Thymus (tissue), 14 donors: ENCODE measurements at places on chromosomes 4 and X. TPM values are rescaled to one million over a fixed set of nuclear protein-coding genes. Genes with fewer than 3 reads are reported as not detected.

The APELA gene
- total RNA-seq = 0.14 TPM

The TEX11 gene
- total RNA-seq = 0.14 TPM

The WAS gene
- 34.7 TPM for total RNA-seq

The UPF3B gene
- total RNA-seq = 5.0 TPM

The RASSF6 gene
- 16.6 TPM for total RNA-seq

The RHOXF2 gene
- not detected for total RNA-seq

- no peak overlapping the region for H3K4me3 ChIP-seq
- no peaks in the 10 kb centered on the region for H3K4me1 ChIP-seq
- no peaks in the 10 kb centered on the region for H3K36me3 ChIP-seq
- no peaks in the 10 kb centered on the region for H3K27me3 ChIP-seq
- H3K27ac ChIP-seq = no peak overlapping the region
Observed at GRCh38 chrX:32480019-32480418, 731.3 kb downstream of the DMD start.

GRCh38 chr4:89535251-89535650, 227.7 kb upstream of the GPRIN3 start:
- H3K27ac ChIP-seq = no peak overlapping the region
- no peak overlapping the region for H3K4me3 ChIP-seq
- DNase-seq = no peak
- no peaks in the 10 kb centered on the region for H3K36me3 ChIP-seq
- H3K27me3 ChIP-seq = peaks cover 20% of the 10 kb centered on the region

- H3K36me3 ChIP-seq = no peaks in the 10 kb centered on the region
- H3K4me3 ChIP-seq = no peak overlapping the region
- no peaks in the 10 kb centered on the region for H3K4me1 ChIP-seq
- no peak overlapping the region for H3K27ac ChIP-seq
- DNase-seq = no peak
- H3K27me3 ChIP-seq = no peaks in the 10 kb centered on the region
Observed at GRCh38 chr4:112418092-112418491, 97.9 kb downstream of the NEUROG2 start.

DNA sequence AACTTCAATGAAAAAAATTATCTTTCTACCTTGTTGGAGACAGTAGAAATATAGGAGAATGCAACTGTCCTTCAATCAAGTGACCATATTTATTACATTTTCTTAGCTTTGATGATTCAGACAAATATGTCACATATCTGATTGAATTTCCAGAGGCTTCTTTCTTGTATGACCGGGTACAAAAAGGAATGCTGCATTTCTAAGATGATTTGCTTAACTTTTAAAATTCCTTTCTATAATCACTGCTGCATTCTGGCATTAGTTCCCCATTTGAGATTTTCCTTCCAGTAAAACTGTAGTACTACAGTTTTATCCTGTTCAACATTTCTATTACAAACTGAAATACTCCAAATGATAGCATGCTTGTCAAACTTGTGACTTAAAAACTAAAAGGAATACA, 5.2 kb downstream of the MFSD8 start:
- H3K4me1 ChIP-seq = no peaks in the 10 kb centered on the region
- no peak for DNase-seq
- no peak overlapping the region for H3K4me3 ChIP-seq
- H3K27ac ChIP-seq = no peak overlapping the region
- H3K27me3 ChIP-seq = no peaks in the 10 kb centered on the region
- no peaks in the 10 kb centered on the region for H3K36me3 ChIP-seq

DNA sequence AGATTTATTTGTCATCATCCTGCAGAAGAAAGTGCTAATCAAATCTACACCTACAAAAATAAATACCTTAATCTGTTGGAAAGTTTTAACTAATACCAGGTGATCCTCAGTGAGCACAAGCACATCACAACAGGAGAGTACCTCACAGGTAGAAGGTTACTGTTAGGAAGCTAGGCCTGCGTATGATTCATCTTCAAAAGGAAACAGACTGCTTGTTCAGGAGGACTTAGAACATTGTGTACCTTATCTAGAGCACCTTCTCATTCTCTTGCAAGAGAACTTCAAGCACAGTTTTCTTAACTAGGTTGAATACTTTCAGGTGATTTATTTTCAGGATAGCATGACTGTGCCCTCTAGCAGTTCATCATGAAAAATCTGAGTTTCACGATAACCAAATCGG, 54.2 kb downstream of the MND1 start:
- H3K27me3 ChIP-seq = no peaks in the 10 kb centered on the region
- peaks cover 4% of the 10 kb centered on the region for H3K4me1 ChIP-seq
- no peak overlapping the region for H3K27ac ChIP-seq
- peak; percentile 26 for DNase-seq
- H3K36me3 ChIP-seq = peaks cover 7% of the 10 kb centered on the region
- H3K4me3 ChIP-seq = no peak overlapping the region

DNA sequence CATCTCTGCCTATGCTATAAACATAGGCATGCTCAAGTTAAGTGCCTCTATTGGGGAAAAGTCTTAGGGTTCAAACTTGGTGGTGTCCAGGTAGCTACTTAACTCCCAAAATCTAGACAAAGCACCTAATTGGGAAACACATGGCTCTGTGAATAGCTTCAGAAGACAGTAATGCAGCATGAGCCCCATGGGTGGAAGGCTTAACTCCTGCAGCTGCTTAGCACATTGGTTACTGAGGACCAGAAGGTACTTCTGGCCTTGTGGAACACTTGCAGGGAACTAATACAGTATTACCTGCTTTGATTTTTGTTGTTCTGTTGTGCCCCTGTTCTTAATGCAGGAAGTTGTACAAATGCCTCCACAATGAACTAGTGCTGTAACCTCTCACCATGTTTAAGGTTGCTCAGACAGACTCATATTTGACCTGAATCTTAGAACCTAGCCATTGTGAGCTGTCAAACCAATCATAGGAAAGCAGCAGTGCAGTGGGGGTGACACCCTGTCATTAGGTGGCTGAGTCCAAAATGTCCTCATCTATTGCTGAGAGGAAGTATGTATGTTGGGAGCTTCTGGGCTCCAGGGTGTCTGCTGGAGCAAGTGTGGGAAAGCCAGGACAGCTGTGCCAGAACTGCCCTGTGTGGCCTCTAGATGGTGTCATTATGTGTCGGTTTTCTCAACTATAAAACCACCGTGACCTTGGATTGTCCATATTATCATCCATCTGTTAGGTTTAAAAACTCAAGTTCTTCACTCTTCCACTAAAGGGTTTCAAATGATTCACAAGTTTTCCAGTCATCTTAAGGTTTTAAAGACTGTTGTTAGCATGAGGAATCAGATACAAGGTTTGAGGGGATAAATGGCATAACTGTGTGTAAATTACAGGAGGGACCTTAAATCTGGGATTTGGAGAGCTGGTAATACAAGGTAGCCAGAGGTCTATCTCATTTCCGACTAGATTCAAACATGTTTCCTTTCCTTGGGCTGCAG, 69.9 kb upstream of the WDR1 start:
- no peak overlapping the region for H3K4me3 ChIP-seq
- H3K4me1 ChIP-seq = no peaks in the 10 kb centered on the region
- H3K36me3 ChIP-seq = no peaks in the 10 kb centered on the region
- H3K27ac ChIP-seq = no peak overlapping the region
- no peak for DNase-seq

DNA sequence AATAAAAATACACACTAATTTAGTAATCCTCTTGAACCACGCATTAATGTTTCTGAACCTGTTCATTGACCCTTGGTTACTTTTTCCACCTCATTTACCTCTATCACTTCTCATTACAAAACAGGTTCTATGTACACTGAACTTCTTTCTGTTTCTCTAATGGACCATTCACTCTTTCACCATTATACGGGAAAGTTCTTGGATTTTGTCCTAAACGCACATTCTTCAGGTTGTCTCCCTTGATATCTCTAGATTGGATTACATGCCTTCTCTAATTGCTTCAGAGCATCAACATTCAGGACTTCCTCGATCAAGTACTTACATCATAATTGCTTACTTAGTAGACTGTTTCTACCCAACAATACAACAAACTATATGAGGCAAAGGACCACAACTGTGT, 359.4 kb upstream of the FSTL5 start:
- no peak overlapping the region for H3K4me3 ChIP-seq
- no peak for DNase-seq
- H3K4me1 ChIP-seq = no peaks in the 10 kb centered on the region
- H3K36me3 ChIP-seq = no peaks in the 10 kb centered on the region
- no peak overlapping the region for H3K27ac ChIP-seq

- H3K4me1 ChIP-seq = no peaks in the 10 kb centered on the region
- no peaks in the 10 kb centered on the region for H3K36me3 ChIP-seq
- H3K27ac ChIP-seq = no peak overlapping the region
- H3K4me3 ChIP-seq = no peak overlapping the region
- H3K27me3 ChIP-seq = peaks cover 53% of the 10 kb centered on the region
- no peak for DNase-seq
Observed at GRCh38 chrX:69127466-69127865, 37.8 kb downstream of the PJA1 start.

GRCh38 chrX:132169554-132169953, 41.7 kb upstream of the FRMD7 start:
- H3K27me3 ChIP-seq = no peaks in the 10 kb centered on the region
- no peaks in the 10 kb centered on the region for H3K36me3 ChIP-seq
- H3K4me3 ChIP-seq = no peak overlapping the region
- no peak for DNase-seq
- H3K27ac ChIP-seq = no peak overlapping the region
- H3K4me1 ChIP-seq = no peaks in the 10 kb centered on the region

GRCh38 chr4:8385106-8385505, 55.4 kb downstream of the ACOX3 start:
- H3K4me3 ChIP-seq = no peak overlapping the region
- no peak overlapping the region for H3K27ac ChIP-seq
- peaks cover 8% of the 10 kb centered on the region for H3K36me3 ChIP-seq

GRCh38 chr4:8746523-8747466, 124.8 kb downstream of the HMX1 start:
- H3K27me3 ChIP-seq = no peaks in the 10 kb centered on the region
- no peaks in the 10 kb centered on the region for H3K36me3 ChIP-seq
- H3K4me1 ChIP-seq = no peaks in the 10 kb centered on the region
- no peak overlapping the region for H3K4me3 ChIP-seq
- no peak for DNase-seq

GRCh38 chrX:45668686-45669443, 468.2 kb upstream of the DIPK2B start:
- H3K4me3 ChIP-seq = no peak overlapping the region
- H3K27ac ChIP-seq = no peak overlapping the region
- H3K4me1 ChIP-seq = no peaks in the 10 kb centered on the region
- no peak for DNase-seq
- no peaks in the 10 kb centered on the region for H3K27me3 ChIP-seq

GRCh38 chr4:123896446-123897071, 500.0 kb downstream of the SPRY1 start:
- no peaks in the 10 kb centered on the region for H3K27me3 ChIP-seq
- no peak for DNase-seq
- H3K27ac ChIP-seq = no peak overlapping the region
- no peak overlapping the region for H3K4me3 ChIP-seq
- H3K36me3 ChIP-seq = no peaks in the 10 kb centered on the region
- no peaks in the 10 kb centered on the region for H3K4me1 ChIP-seq

DNA sequence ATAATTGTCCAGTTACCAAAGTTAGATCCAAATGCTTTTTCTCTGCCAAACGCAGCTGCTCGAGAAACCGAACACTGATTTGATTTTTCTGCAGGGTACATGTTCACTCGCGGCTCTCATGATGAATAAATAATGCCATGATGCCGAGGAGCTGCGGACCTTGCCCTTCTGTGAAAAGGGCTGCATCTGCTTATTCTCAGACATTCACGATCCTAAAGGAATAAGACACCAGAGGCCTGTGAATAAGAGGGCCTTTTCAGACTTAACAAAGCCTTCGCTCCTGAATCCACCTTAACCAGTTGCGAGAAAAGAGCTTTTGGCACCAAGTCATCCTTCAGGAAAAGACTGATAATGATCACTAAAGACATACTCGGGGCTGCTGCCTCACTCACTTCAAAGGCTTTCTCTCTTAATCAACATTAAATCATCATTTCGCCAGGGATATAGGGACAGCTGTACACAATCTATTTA, 147.5 kb downstream of the FBXO8 start:
- no peak overlapping the region for H3K27ac ChIP-seq
- no peaks in the 10 kb centered on the region for H3K36me3 ChIP-seq
- H3K27me3 ChIP-seq = no peaks in the 10 kb centered on the region
- no peak overlapping the region for H3K4me3 ChIP-seq
- DNase-seq = no peak

GRCh38 chr4:153233761-153234371, 29.6 kb downstream of the TRIM2 start:
- no peak overlapping the region for H3K4me3 ChIP-seq
- peaks cover 16% of the 10 kb centered on the region for H3K4me1 ChIP-seq
- DNase-seq = no peak
- peak overlapping the region; percentile 30 for H3K27ac ChIP-seq
- H3K36me3 ChIP-seq = no peaks in the 10 kb centered on the region

GRCh38 chr4:83272900-83273299, 11.7 kb downstream of the COQ2 start:
- H3K4me1 ChIP-seq = no peaks in the 10 kb centered on the region
- no peak overlapping the region for H3K27ac ChIP-seq
- no peaks in the 10 kb centered on the region for H3K27me3 ChIP-seq
- no peak for DNase-seq
- no peaks in the 10 kb centered on the region for H3K36me3 ChIP-seq

GRCh38 chrX:10851809-10852208, 231.4 kb upstream of the MID1 start:
- no peaks in the 10 kb centered on the region for H3K27me3 ChIP-seq
- no peak overlapping the region for H3K27ac ChIP-seq
- DNase-seq = no peak
- H3K4me3 ChIP-seq = no peak overlapping the region

GRCh38 chr4:165355900-165356300, 22.9 kb upstream of the CPE start:
- no peaks in the 10 kb centered on the region for H3K36me3 ChIP-seq
- H3K27me3 ChIP-seq = peaks cover 6% of the 10 kb centered on the region
- H3K4me1 ChIP-seq = no peaks in the 10 kb centered on the region
- no peak overlapping the region for H3K27ac ChIP-seq
- peak; percentile 21 for DNase-seq

DNA sequence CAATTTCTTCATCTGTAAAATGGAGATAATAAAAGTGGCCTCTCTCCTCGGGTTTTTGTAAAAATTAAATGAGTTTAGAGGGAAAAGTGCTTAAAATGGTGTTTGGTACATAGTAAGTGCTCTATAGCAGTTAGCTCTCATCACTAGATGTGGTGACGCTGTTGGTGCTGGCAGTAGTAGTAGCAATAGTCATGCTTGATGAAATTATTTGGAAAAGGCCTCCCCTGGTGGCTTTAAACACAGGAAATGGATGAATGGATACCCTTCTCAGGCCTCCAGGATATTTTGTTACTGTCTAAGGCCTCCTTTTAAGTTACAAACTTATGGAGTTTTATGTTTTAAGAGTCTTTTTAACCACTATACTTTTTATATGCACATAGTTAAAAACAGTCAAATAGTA, 142.9 kb downstream of the CBR4 start:
- no peak for DNase-seq
- no peaks in the 10 kb centered on the region for H3K4me1 ChIP-seq
- no peak overlapping the region for H3K27ac ChIP-seq
- H3K4me3 ChIP-seq = no peak overlapping the region
- H3K36me3 ChIP-seq = no peaks in the 10 kb centered on the region

DNA sequence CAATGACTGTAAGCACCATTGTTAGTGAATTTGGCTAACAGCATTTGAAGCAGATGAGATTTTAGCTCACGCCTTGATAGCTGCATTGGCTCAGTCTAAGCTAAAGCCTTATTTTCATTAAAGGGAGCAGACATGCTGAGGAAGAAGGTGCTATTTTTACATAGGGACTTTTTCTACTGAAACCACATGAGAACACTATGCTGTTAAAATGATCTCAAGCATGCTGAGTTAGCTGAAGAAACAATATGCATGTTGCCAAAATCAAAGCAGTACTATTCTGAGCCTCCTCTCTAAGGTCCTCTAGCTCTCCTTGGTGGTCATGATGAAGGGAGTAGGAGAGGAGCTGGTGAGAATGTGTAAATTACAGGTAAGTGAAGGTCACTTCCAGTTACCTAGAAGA, 134.4 kb upstream of the JADE1 start:
- no peaks in the 10 kb centered on the region for H3K27me3 ChIP-seq
- H3K27ac ChIP-seq = no peak overlapping the region
- peak; percentile 16 for DNase-seq
